Skin of body (tissue), 3 donors: ENCODE measurements at places on chromosomes 6 and 20.

GRCh38 chr20:42779216-42779615 is 410.5 kb downstream of the PTPRT start:
- DNase-seq = no peak

DNA sequence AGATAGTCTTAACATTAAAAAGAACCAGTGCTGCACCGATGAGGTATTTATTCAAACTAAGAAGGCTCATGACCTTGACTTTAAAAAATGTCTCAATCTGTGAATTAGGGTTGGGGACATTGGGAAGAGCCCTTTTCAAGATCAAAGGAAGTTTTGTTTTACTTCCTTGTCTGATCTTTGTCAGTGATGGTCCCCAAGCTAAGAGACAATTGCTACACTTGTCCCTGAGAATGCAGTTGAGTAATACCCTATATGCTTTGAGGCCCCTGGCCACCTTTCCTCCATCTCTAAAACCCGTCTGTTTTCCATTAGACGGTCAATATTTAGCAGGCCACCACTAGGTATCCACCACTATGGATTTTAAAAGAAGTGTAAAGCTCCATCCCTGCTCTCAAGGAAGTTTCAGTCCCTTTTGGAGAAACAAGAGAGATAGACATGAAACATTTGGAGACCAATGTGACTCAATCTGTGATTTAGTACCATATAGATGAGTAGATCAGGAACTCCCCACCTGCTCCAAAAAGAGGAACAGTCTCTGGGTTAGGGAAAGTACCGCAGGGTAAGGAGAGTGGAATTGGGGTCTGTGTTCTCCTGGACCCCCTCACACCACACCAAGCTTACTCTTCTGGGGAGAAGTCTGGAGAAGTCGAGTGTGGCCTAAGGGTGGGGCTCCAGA is 99.1 kb upstream of the ISM1 start:
- DNase-seq = no peak

GRCh38 chr6:157143171-157143889 is 180.0 kb downstream of the TMEM242 start:
- DNase-seq = peak; percentile 28

DNA sequence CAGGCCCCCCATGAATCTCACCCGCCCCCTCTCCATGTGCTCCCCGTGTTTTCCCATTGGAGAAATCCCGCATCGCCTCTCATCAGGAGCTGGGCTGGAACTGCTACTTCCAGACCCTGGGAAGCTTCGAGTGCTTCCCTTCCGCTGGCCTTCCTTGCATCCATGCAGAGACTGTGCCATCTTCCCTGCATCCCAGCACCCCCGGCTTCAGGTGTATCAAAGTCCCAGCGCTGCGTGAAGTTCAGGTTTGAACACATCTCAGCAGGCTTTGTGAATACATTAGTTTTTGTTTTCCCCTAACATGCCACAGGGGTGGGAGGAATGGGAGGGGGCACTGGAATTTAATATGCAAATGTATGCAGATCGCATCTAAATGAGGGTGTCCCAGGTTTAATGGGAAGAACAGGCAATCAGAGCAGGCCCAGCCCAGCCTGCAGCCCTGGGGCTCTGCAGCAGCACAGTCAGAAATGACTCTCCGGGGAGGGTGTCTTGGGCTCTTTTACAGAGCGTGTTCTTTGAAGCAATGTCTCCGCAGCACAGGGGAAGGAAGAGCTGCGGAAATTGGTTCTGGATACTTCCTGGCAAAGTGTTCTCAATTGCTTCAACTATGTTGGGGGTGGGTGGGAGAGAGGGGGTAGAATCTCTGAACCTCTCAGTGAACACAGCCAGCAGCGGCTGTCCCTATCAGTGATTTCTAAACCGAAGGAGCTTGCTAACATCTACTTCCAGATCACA is 8.3 kb upstream of the MMP9 start:
- no peak for DNase-seq

- DNase-seq = no peak
Observed at GRCh38 chr20:48723308-48724264, 104.2 kb downstream of the PREX1 start.

- DNase-seq = no peak
Observed at GRCh38 chr20:58800134-58800871, 50.4 kb downstream of the GNAS-AS1 start.

- peak; percentile 15 for DNase-seq
Observed at GRCh38 chr6:127855542-127856159, 45.2 kb downstream of the THEMIS start.

DNA sequence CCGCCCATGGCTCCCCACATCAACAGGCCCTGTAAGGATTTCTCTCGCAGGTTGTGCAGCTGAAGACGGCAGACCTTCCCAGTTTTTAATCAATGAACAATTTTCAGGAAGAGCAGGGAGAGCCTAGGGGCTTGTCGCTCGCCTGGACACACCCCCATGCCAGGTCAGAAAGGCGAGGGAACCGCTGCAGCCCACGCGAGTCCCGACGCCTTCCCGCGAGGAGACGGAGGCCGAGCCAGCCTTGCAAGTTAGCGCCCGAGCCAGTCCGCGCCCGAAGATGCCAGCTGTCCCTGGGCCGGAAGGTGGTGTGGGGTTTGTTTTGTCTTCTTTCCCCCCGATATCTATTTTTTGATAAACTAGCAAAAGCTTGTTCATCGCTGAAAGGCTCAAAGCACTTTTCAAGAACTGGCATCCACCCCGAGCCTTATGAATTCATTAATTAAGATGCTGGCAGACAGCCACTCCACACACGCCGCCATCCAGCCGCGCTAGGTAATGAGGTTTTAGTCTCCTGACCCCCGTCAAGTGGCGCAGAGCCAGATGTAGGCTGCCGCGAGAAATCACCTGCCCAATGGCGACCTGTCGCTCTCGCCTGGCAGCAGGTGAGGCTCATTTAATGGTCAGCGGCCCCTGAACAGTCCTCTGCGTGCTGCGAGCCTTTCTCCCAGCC is 6.6 kb downstream of the CCDC167 start:
- DNase-seq = no peak

GRCh38 chr6:85484948-85485347 is 35.1 kb downstream of the NT5E start:
- no peak for DNase-seq

DNA sequence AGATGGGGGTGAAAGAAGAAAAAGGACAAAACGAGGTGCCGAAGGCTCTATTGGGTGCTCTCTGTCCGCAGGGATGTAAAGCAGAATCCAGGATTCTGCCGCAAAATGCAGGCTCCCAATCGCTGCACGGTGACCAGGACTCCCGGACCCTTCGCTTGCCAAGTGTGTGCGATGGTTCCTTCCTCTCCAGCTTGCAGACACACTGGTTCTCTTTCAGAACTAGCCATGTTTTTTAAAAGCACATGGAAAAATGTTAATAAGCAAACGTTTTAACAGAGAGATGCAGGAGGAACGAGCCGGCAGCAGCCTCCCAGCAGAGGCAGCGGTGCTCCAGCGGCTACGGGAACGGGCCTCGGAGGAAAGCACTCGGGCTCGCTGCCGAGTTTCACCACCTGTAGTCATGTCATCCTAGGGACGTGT is 59.6 kb downstream of the ZNF831 start:
- no peak for DNase-seq

DNA sequence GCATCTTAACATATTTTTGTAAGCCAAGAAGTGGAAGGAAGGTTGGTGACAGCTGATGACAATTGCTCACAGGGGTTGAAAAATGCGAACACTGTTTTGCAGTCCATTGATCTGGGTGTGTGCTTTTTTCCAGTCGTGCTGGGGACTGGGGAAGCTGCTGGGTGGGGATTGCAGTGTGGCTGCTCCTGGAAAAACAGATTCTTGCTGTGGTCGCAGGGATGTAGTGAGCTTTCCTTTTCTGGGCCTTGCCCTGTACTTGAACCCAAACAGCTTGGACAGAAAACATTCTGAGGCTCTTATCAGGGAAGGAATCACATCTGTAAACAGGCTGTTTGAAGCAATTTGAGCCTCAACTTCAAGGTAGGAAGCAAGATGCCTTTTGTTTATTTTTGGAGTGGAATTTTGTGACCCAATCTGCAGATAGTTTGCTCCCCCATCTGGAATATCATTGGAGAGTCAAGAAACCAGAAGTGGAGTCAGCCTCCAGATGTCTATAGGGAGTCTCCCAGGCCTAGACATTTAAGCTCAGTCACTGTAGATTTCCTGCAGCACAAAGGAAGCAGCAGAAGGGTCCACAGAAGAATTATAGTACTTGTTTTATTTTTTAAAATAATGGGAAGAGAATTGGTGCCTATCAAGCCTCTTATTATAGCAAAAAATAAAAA is 279.2 kb upstream of the FERMT1 start:
- no peak for DNase-seq

GRCh38 chr20:3041854-3042409 is 1.5 kb upstream of the GNRH2 start:
- no peak for DNase-seq

DNA sequence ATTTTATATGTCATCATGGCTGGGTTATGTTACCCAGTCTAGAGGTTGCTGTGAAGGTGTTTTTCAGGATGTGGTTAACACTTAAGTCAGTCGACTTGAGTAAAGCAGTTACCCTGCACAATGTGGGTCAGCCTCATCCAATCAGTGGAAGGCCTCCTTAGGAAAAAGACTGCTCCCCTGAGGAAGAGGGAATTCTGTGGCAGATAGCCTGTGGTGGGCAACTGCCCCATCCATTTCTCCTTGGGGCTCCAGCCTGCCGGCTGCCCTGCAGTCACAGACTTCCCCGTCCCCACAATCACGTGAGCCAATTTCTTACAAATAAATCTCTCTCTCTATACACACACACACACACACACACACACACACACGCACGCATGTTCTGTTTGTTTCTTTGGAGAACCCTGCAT is 34.5 kb upstream of the MPC1 start:
- DNase-seq = no peak

DNA sequence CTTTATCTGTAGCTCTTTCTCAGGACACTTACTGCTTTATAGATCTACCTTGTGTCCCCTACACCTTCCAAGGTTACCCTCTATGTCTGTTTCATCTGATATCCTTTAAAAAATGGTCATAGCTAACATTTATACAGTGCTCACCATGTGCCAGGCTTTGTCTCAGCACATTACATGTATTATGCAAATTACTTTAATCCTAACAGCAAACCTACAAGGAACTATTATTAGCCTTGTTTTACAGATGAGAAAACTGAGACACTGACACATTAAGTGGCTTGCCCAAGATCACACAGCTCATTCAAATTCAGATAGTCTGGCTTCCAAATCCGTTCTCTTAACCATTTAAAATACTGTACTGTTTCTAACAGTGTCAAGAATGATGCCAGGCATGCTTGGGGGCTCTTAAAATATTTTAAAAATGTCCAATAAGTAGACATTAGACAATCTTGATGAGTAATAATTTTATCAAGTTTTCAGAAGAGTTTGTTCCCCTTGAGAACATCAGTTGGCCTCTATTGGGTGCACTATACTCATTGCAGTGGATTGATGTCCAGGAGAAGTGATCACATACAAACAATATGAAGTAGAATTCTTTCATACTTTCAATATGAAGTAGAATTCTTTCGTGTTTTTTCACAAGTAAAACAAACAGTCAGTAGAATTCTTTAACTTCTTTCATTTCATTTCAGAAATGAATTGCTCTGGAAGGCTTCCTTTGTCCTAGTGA is 69.6 kb downstream of the DNAH8 start:
- DNase-seq = no peak

- no peak for DNase-seq
Observed at GRCh38 chr6:158642097-158642601, 2.4 kb downstream of the DYNLT1 start.

DNA sequence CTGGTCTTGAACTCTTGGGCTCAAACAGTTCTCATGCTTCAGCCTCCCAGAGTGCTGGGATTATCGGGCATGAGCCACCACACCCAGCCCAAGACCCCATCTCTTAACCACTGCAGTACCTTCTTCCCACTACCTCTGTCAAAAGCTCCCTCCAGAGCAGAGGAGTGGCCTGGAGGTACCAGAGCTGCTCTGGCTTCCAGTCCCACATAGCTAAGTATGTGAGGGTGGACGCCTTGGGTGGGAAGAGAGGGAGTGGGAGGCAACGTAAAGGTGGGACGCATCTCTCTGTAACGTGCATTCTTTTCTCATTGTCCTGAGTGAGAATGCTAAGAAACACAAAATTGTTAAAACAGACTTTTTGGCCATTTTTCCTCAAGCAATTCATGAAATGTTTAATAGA is 24.5 kb downstream of the TM9SF4 start:
- DNase-seq = no peak

DNA sequence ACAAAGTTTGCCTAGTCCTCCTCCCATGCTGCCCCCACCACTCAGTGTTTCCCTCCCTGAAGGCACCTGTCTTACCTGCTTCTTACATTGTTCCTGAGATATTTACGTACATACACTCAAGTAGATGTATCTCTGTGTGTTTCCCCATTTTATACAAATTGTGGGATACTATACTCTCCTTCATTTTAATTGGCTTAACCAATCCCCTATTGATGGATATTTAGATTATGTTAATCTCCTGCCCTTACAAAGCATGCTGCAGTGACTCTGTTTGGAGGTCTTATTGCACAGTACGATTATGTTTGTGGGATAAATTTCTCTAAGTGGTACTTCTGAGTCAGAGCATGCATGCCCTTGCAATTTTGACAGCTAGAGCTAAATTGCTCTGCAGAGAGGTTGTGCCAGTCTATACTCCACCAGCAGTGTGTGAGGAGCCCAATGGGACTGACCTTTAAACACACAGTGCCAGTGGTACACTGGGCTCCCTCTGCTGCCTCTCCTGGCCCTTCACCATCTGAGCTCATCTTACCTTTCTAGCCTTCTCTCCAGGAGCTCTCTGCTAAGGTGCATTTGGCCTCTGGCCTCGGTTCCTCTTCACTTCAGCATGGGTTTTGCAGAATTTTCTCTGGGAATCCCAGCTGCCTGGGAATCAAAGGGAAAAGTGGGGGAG is 57.4 kb downstream of the LYRM2 start:
- no peak for DNase-seq

GRCh38 chr6:157951828-157952227 is 29.8 kb upstream of the SYNJ2 start:
- no peak for DNase-seq

- DNase-seq = no peak
Observed at GRCh38 chr20:46312075-46312944, 4.0 kb upstream of the CDH22 start.

GRCh38 chr6:31701666-31702404 is 1.3 kb downstream of the ABHD16A start:
- no peak for DNase-seq

GRCh38 chr6:37339741-37340638 is 13.8 kb upstream of the RNF8 start:
- DNase-seq = no peak

DNA sequence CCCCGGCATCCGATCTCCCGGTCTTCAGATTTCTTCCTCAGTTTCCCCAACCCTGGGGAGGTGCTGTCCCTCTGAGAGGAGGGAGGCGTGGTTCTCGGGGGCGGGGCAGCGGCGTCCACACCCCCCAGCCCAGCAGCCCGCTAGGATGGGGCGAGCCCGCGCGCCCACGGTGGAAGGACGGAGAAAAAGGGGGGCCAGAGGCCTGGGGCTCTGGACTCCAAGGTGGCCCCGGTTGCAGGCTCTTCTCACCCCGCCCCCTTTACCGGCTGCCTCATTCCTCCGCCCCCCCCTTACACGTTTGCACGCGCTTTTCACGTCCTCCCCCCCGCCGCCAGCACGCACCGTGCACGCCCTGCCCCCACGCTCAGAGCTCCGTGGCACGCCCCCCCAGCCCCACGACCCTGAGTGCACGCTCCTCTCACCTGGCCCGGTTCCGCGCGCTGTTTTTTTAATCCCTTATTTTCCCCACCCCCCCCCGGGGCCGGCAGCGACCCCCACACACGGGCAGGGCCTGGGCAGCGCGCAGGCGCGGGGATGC is 402 bp downstream of the ZBTB12 start:
- DNase-seq = no peak
